ENCODE measurements at places on chromosomes 13 and 19.

DNA sequence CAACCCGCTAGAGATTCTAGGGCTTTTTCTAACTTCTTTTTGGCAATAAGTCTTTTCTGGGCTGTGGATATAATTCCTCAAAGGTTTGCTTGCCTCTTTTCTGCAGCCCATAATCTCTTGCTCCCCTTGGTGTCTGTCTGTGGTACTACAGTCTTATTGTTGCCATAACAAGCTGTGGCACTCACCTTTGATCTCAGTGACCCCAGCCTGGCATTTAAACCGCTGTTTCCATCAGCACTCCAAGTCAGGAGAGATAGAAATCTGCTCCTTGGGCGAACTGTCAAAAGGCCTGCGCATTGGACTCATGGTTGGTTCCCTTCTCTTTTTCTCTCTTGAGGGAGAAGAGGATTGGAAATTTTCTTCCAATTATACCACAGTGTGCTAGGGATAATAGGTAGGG lies 14.5 kb upstream of the MPHOSPH8 start:
- DNase-seq = no peak

GRCh38 chr19:23772675-23773063 lies 14.0 kb upstream of the ZNF681 start:
- DNase-seq = no peak

DNA sequence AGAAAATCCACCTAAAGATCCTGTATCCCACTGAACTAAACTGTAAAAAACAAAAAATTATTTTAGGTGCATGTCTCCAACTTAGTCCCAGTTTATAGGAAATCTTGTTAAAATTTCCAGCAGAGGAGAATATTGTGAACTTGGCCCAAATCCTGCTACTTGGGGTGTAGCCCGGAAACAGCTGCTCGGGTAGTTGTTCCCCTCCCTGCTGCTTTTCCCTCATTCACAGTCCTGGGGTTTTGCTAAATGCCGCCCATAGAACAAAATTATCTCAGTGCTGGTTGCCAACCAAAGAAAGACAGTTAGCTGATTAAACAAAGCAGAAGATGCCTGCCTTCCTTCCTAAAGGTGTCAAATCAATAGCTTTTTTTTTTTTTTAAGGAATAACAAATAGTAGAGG lies 330.5 kb upstream of the KLF12 start:
- peak; percentile 2 for DNase-seq

GRCh38 chr19:48152551-48152950 lies 17.6 kb downstream of the LIG1 start:
- peak; percentile 80 for DNase-seq
